GM18507 (cell line): ENCODE measurements at places on chromosomes 16 and 17.

DNA sequence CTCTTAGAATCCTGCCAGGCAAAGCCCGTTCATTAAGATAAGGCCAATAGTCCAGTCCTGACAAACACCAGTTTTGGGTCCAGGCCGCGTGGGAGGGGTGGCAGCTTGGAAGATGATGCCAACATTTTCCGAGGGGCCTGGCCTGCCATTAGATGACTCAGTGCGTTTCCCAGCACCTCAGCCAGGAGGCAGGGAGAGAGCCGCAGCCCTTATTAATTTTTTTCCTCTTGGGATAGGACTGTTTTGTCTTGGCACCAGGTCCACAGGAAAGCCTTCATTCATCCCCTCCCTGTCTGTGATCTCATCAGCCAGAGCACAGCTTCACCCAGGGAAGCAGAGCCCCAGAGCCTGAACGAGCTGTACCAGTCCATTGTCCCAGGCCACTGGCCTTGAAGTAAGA is 4.7 kb upstream of the NDEL1 start:
- DNase-seq: no peak

- DNase-seq: no peak
Measured at GRCh38 chr17:79658811-79659207, 48.0 kb upstream of the RBFOX3 start.

DNA sequence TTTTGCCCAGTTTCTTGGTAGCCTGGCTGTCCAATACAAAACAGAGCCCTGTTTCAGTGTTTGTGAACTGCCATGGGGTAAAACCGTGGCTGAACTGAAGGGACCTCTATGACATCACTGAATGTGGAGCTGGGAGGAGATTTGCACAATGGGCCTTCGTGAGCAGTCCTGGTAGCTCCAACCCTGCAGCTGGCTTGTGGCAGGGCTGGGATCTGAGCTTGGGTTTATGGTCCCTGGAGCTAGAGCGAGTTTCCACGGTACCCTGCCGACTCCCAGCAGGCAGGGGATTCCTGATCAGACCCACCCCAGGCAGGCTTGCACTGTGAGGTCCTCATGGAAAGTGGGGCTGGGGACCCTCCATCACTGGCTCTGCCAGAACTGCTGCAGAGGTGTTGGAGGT is 247.0 kb downstream of the GSG1L start:
- DNase-seq: no peak

DNA sequence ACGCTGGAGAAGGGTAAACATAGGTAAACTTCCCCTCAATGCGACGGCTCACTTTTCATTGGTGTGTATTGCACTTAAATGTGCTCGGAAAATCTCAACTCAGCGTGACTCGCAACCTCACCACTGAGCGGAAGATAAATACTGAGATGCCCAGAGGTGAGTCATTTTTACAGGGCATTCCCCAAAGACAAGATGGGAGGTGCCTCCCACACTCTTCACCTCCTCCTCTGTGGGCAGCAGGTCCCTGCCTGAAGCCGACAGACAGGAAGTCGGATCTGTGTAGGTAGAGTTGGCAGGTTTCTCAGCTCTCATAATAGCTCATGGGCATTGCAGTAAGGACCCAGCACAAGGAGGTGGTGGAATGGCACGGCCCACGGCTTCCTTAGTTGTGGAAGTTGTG is 274.6 kb upstream of the HSBP1 start:
- DNase-seq: no peak

DNA sequence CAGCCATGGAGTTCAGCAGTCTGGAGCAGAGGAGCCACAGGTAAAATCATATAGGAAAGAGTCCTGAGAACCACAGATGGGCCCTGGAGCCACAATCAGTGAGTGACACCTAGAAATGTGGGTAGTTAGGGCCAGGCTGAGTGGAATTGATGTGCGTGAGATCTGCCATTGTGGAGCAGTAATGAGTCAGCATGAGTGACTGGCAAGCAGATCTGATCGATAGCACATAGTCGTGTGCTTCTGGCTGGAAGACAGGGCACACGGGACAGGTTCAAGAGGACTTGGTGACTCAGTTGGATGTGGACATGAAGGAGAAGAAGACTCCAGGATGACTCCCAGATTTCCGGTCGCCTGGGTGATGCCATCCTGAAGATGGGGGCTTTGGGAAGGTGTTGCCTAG is 12.3 kb downstream of the ADORA2B start:
- DNase-seq: no peak

- DNase-seq: no peak
Measured at GRCh38 chr17:27622986-27623385, 8.0 kb upstream of the LGALS9 start.
